ENCODE measurements at places on chromosomes 2 and 18.

GRCh38 chr2:70128005-70128404, 40.7 kb downstream of the PCBP1 start:
- no peak for DNase-seq

- DNase-seq, result no peak
Observed at GRCh38 chr2:102025583-102026267, 34.0 kb downstream of the IL1R2 start.

GRCh38 chr2:134839649-134840048, 1.2 kb downstream of the ACMSD start:
- no peak for DNase-seq

GRCh38 chr2:182761903-182762302, 45.8 kb downstream of the DNAJC10 start:
- DNase-seq, result no peak

- DNase-seq, result no peak
Observed at GRCh38 chr18:67476585-67476984, 39.9 kb downstream of the DSEL start.

- no peak for DNase-seq
Observed at GRCh38 chr18:57816208-57816954, 13.3 kb upstream of the ATP8B1 start.

- DNase-seq, result no peak
Observed at GRCh38 chr2:205130111-205130829, 552.0 kb upstream of the NRP2 start.

DNA sequence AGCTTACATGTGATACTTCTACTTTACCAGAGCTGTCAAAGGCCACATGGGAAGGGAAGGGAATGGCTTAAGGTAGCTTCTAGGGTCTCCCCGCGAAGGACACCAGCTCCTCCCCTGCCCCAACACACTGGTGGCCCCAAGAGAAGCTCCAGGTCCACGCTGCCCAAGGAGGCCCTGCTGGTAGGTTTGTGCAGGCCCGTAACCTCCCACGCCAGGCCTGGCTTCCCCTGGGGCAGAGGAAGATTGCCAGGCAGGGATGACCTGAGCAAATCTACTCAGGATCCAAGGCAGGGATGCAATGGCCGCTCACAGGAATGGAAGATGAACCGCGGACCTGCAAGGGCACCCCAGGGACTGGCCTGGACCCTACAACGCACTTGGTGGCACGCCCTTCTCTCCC, 205.1 kb downstream of the MGAT5 start:
- DNase-seq, result no peak

DNA sequence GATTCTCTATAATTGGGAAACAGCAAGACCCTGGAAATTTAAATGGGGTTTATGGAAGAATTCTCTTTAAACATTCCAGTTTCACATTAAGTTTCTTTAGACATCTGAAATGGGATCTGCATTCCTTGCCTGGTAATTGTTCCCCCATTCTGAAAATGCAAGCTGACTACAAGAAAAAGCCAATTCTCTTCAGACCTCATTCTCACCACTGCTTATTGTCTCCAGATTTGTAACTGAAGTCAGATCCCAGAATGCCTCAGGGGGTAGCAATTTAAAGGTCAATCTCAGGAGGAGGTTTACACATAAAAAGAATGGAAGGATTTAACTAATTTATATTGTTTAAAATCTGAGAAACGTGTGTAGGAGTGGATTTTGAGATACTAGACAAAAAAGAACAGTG, 41.2 kb downstream of the COL3A1 start:
- DNase-seq, result no peak

DNA sequence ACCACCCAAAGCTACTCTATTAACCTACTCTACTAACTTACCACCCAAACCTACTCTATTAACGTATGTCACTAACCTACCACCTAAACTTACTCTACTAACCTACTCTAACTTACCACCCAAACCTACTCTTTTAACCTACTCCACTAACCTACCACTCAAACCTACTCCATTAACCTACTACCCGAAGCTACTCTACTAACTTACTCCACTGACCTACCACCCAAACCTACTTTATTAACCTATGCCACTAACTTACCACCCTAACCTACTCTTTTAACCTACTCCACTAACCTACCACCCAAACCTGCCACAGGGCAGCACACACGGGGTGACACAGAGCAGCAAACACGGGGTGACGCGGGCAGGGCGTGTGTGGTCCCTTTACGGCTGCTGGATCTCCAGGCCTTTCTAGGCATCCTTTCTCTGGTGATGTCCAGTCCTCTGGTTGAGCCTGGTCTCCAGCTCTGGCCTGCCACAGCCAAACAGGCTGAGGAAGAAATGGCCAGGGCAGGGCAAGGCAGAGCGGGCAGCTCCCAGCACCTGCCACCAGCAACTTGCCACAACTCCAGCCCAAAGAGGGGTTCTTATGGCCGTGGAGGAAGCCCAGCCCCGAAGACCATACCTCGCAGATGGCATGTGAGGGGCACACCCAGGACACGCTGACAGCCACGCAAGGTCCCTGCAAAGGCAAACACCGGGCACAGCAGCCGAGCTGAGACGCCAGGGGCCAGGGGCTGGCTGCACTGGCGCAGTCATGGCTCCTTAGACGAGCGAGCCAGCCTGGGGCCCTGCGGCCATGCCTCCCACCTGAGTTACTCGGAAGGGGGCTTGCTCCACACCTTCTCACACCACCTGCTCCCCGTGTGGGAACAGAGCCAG, 25.7 kb downstream of the PXDN start:
- DNase-seq, result no peak

DNA sequence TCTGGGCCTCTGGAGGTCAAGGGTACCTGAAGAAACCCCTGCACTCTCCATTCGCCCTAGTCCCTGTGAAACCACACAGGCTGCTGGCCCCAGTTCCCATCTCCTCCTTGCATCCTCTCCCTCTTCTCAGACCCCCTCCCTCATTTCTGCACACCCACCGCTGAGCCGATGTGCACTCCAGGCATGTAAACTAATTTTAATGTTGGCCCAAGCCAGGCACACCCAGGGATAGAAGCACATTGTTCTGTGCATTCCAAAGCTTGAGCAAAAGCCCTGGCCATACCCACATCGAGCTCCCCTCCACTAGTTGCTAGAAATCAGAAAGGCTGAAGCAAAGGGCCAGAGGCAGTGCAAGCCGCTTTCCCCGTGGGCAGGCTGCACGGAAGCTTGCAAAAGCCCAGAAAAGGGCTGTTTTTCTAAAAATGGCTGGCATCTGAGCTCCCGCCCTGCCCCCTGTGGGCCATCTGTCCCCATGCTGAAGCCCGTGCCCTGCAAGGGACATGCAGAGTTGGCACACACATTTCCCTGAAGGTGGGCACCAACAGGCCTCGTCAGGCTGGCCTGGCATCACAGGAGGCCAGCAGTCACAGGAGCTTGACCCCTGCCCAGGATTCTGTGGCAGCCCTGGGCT, 181.6 kb downstream of the SMAD7 start:
- no peak for DNase-seq

DNA sequence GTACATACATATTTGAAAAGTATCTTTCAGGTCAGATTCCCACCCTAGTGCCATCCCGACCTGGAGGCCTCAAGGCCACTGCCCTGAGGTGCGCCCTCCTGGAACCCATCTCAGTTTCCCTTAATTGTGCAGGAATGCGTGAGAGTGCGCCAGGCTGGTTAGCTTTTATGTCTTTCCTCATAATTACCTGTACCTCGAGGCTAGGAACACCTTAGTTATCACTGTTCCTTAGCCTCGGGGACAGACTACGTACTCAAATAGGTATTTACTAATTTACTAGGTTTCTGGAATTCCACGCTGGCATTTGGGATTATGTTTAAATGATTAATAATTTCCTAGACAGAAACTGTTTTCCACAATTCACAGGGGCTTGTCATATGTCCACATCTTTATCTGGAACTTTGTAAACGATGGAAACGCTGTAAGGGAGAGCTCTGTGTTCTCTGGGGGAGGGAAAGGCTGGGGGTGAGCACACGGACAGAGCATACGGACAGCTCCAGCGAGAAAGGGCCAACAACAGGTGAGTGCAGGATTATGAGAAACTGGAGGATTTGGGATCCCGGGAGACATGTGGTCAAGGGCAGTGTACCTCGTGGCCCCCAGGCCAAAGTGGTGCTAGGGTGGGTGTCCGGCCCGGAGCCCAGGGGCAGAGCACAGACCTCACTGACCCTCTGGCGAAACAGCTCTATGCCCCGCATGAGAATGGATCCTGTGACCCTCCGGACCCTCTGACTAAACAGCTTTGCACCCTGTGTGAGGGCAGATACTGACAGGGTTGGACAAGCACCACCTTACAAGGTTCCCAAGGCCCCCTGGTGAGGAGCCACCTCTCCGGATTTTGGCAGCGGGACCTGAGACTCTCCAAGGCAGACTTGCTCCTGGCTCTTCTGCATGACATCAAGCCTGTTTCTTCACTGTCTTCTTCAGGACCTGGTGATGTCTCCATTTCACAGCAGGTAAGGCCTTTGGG, 102.0 kb upstream of the PXDN start:
- DNase-seq, result no peak

DNA sequence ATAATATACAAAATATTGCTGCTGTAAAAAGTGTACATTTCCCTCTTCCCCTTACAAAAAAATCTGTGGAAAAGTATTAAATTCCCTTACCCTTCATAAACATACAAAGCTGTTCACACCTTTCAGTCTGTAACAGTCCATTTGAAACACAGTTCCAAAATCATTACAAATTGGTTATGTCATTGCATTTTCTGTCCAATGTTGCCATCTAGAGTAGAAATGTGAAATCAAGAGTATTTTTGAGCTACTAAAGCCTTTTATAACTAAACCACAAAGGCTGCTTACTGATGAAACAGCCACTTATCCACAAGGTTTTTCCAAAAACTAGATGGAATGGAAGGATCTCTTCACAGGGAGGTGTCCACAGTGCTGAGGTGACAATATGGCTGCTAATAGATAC, 72.5 kb downstream of the SS18 start:
- DNase-seq, result no peak

- no peak for DNase-seq
Observed at GRCh38 chr2:45585267-45585861, 25.7 kb downstream of the SRBD1 start.

GRCh38 chr2:191740759-191741158, 62.8 kb downstream of the NABP1 start:
- DNase-seq, result no peak

- DNase-seq, result no peak
Observed at GRCh38 chr2:60553495-60554073, at the start of gene BCL11A. Gene BCL11A, minus strand, starts transcription at chr2:60553654. Its CDS starts 384 bp downstream, at chr2:60553270.

- DNase-seq, result no peak
Observed at GRCh38 chr2:193670478-193670877, 1475.7 kb upstream of the TMEFF2 start.

DNA sequence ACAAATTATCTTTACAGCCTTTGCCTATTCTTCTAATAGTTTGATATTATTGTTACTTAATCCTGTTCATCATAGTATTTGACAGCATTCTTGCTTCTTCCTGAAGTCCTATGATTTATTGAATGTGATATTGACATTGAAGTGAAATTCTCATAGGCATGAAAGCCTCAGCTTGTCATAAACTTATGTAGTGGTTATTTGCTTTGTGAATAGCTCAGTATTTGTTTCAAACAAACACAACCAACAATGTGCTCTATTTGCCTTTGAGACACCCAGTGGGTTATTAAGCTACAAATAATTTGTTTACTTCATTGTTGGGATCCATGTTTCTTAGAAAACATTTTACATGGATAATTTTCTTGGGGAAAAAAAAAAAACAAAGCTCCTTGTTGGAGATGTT, 57.2 kb downstream of the TTC39C start:
- DNase-seq, result no peak

GRCh38 chr2:63587814-63588384, 378 bp downstream of the WDPCP start:
- no peak for DNase-seq

- DNase-seq, result no peak
Observed at GRCh38 chr18:73715210-73715670, 432.4 kb downstream of the FBXO15 start.

DNA sequence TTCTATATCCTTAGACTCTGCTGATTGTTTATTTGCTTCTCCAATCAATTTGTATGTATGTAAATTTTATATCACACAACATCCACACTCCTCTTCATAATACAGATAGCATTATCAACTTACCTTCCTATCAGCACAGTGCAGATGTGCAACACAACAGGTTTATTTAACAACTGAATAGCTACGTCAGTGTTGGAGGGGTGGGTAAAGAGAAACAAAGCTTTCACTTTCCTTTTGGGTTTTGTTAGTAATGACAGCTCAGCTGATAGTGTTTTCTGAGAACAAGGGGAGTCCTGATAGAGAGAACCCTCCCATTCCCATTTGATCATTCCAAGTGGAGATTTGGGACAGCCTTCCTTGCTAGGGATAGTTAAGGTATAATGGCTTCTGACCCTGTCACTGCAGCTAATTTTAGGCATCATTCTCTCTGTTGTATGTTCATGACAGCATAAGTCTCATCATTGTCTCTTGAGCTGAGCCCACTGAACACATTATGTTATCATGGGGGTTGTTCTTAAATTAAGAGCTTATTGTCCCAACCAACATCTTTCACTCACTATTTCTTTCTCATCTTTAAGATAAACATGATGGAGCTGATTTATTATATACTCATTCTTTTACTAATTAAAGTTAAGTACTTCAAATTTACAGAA, 227.7 kb downstream of the GPD2 start:
- no peak for DNase-seq

DNA sequence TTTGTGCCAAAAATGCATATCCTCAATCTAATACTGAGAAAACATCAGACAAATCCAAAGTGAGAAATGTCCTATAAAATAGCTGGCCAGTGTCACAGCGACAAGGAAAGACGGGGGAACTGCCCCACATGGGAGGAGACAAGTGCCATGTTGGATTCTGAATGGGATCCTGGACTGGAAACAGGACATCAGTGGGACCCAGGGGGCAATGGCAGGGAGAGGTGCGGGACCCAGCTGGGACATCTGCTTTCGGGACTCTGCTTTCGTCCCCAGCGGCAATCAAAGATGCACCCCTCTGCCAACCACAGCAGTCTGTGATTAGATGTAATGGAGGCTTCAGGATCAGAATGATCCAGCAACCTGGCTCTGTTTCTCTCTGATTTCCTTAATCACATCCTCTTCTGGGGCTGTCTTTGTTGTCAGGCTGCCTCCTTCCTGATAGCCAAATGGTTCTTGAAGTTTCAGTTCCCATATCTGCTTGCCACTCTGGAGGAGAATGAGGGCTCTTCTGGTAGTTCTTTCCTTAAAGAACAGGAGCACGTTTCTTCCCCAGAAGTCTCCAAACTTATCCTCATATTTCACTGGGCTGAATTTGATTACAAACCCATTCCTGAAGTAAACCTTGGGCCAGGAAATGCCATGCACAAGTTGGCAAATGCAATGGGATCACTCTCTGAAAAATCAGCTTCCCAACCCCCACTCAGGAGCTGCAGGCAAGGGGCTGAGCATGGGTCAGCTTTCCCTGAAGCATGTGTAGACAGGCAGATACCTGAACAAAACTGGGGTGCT, 13.6 kb upstream of the PROC start:
- DNase-seq, result no peak

GRCh38 chr2:54226260-54226659, 29.8 kb downstream of the TSPYL6 start:
- no peak for DNase-seq

GRCh38 chr2:217972037-217972436, 30.8 kb downstream of the TNS1 start:
- no peak for DNase-seq
